ENCODE measurements at places on chromosomes 16 and 17.

GRCh38 chr17:27892542-27892865 is 661 bp downstream of the LYRM9 start:
- DNase-seq: no peak

- no peak for DNase-seq
These were observed 41.8 kb downstream of the SCNN1B start for GRCh38 chr16:23343643-23344612.

DNA sequence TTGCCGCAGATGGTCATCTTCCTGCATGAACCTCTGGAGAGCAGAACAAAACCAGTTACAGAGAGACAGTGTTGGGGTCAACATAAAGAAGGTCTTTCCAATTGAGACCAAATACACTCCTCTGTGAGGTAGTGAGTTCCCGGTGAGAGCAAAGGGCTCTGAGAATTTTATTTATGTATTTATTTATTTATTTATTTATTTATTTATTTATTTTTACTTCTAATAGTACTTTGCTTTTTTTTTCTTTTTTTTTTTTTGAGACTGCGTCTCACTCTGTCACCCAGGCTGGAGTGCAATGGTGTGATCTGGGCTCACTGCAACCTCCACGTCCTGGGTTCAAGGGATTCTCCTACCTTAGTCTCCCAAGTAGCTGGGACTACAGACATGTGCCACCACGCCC is 12.1 kb upstream of the COTL1 start:
- no peak for DNase-seq

DNA sequence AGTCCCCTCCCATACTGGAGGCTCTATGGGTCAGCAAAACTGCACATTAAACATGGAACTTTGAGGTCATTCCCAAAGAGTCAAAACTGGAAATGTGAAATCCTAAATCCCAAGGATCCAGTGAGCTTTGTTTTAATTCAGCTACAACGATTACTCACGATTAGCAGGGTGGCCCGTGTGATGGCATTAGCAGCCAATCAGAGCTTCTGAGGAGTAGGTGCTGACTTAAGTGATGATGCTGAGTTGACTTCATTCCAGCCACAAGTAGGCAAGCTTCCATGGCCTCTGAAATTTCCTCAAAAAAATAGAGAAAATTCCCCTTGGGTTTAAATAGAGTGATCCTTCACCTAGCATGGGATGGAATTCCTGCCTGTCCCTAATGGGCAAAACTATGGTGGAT is 28.1 kb upstream of the BEAN1 start:
- no peak for DNase-seq

- DNase-seq: no peak
These were observed 72.0 kb downstream of the ABCC6 start for GRCh38 chr16:16151315-16151714.

- peak; percentile 44 for DNase-seq
These were observed 25.8 kb downstream of the ADCY9 start for GRCh38 chr16:4090351-4090851.

- no peak for DNase-seq
These were observed 17.5 kb downstream of the WWOX start for GRCh38 chr16:78116946-78117345.

DNA sequence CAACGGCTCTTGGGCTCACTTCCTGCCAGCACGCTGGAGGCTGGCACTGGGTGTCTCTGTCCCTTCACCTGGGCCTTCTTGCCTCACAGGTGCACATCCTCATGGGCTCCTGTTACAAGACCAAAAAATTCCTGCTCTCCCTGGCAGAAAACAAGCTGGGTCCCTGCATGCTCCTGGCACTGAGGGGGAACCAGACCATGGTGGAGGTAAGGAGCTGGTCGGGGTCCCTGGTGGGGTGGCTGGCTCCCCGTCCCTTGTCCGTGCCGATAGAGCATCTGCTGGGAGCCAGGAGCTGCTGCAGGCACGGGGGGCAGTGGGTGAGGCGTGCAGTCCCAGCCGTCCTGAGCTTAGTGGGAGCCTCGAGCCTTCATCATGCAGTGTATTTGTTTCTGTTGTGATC is 79.5 kb upstream of the PLCG2 start:
- DNase-seq: no peak

DNA sequence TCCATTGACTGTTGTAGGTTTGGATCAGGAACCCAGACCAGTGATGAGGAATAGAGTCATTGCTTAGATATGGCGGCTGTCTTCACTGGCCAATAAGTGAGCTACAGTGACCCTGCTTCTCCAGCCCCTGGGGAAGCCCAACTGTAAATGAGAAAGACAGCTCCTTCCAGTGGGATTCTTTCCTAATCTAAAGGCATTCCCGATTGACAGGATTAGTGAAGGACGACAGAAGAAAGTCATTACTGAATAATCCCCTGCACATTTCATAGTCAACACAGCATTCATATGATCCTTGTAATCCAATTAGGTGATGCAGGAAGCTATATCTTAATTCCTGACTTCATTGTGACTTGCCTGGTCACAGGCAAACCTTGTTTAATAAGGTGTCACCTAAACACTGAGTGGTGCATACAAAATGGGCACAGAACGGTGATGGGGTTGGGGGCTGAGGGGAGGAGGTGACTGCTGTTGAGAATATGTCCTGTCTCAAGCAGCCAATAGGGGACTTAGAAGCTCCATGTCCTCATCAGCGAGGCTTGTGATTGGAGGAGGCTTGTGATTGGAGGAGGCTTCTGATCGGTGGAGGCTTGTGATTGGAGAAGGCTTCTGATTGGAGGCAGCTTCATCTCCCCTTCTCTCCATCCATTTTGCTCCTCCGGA is 242.6 kb downstream of the XYLT1 start:
- DNase-seq: no peak

DNA sequence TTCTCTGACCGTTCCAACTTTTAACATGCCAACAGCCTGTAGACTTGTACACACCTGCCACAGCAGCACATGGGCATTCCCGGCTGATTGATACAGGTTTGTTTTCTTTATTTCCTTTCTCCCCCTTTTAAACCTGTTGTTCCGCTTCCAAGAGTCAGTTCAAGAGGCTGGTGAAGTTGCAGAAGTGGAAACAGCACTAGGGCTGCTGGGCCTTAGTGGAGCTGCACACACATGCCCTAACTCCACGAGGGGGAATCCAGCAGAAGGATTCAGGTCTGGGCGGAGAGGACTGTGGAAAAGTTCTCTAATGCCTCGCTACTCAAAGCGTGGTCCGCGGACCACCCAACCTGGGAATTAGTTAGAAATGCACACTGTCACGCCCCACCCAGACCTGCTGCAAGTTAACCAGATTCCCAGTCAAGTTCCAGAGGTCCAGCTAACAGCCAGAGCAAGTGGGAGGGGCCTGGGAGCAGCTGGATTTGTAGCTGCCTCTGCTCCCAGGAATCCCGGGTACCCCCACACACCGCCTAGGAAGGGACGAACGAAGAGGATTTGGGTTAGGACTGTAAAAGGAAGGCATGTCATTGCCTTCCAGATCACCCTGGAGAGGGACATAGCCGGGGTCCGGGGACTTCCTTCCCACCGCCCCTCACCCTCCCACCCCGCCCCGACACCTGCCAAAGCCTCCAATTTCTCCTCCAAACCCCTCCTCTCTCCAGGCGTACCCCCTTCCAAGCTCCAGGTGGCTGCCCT is 542 bp downstream of the SLC39A11 start:
- DNase-seq: peak; percentile 70

GRCh38 chr16:52863000-52863399 is 189.7 kb downstream of the CHD9NB start:
- no peak for DNase-seq

- no peak for DNase-seq
These were observed 244.9 kb downstream of the CA10 start for GRCh38 chr17:51913491-51914205.

GRCh38 chr17:15307710-15308111 is 33.7 kb downstream of the TEKT3 start:
- DNase-seq: no peak

- no peak for DNase-seq
These were observed 11.6 kb downstream of the ZNF423 start for GRCh38 chr16:49844359-49844758.

DNA sequence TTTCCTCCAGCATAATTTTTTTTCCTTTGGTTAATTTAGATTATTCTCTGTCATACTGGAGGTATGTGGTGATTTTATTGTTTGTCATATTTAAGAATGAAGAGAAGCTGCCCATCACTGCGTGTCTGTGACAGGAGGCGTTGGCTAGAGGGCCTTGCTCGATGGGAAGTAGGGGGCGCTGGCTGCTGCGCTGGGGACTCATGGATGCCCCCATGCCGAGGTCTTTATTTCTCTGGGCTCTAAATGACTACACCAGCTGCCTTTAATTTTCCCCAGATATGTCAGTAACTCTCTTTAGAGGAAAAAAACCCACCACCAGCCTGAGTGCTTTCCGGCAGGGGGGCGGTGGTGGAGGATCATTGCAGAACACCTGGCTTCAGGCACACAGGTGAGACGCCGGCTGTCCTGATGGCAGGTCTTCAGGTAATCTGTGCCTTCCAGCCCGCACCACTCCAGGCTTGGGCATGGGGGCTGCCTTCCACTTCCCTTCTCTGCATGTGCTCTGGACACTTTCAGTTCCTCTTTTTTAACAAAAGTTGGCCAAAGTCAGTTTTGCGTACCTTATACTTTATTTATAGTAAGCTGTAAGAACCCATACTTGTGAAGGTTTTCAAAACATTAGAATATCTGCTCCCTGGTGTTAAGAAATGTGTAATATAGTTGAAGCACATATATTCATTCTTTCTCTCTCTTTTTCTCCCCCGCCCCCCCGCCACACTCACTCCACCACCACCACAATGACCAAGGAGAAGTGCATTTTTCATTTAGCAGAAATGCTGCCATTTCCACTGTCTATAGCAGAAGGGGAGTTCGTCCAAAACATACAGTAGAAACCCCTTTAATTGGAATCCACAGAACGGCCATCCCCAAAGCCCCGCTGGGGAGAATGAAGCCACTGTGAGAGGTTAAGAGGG is 192.7 kb downstream of the RPTOR start:
- no peak for DNase-seq
